ENCODE measurements at places on chromosomes 2 and 18.

- DNase-seq: no peak
Observed at GRCh38 chr2:240432430-240432819, 3.0 kb upstream of the GPC1 start.

- no peak for DNase-seq
Observed at GRCh38 chr2:83844490-83844889, 614.6 kb downstream of the SUCLG1 start.

- DNase-seq: no peak
Observed at GRCh38 chr2:37282746-37283145, 41.9 kb downstream of the PRKD3 start.

DNA sequence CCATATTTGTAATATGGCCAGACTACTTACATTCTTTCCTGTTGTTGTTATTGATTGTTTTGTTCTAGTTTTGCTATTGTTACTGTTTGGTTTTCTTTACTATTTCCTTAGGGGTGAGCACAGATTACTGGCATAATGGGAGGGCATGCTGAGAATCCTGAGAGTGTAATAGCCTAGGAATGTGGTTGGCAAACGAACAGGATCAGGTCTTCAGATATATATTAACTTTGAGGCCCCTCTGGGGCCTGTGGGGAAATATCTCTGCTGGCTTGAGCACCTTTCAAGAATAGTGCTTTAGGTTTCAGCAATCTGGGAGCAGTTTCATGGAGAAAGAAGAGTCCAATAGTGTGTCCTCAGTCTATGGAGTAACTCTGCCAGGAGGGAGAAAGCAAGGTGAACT is 144.4 kb downstream of the THSD7B start:
- DNase-seq: no peak

DNA sequence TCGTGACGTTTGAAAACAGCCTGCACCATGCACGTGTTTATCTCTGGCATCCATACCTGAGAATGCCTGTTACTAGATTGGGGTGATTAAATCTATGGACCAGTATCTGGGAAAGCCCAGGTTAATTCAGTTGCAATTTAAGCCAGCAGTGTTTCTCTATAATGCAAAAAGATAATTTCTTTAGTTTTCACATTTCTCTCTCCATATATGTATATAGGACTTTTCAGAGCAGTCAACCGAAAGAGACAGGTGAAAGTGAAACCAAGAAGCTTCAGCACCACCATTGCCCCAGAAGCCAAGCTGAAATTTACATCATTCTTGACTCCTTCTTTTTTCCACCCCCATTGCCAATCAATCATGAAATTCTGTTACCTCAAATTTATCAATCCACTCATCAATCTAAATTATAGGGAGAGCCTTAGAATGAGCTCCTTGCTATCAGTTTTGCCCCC is 2.7 kb upstream of the LRP2 start:
- no peak for DNase-seq

DNA sequence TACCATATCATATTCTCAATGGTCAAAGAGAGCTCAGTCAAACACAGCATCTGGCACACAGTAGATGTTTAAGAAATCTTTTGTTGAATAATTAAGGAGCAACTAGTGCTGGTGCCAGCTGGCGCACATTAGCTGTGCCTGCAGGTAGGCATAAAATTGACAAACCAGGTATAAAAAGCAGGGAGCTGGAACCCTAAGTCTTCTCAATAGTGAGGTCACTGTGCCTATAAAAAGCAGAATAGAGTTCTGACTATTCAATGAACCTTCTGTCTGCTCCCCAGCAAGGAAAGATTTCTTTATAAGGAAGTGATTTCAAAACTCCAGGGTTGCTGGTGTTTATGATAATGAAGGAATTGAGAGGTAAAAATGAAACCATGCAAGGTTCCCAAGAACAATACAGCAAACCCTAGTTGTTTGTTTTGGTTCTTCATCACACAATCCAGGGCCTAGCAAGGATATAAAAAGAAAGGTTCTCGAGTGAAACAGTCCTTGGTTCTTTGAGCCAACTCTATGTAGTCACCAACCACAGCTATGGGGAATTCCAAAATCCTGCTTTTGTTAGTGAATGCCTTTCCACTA is 76.1 kb downstream of the THADA start:
- peak; percentile 59 for DNase-seq

DNA sequence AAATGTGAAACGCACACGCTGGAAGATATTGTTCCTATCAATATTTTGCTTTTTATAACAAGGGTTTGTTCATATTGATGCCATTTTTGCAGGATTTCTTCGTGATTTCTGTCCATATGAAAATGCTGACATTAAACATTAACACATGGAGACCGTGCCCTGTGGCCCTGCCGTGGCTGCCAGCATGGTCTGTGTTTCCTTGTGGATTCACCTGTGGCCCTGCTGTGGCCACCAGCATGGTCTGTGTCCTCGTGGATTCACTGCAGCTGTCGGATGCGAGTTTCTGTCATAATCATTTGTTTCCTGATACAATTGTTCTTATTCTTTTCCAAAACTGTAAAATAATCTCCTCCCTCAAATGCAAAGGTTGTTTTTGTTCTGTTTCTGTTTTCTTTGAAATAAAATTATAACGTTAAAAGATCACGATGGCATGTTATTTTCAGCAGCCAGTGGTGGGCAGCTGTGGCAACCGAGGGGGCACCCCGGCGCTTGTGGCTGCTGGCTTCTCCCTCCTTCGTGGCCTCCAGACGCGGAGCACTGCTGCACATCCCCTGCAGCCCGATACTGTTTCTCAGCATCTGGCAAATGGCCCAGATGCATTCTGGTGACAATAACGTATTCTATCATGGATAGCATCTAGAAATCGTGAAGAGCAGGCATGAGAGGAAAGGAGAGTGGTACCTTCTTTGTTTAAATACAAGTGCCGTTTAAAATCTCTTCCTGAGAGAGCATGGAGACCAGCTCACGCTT is 143.5 kb downstream of the PTGR3 start:
- DNase-seq: no peak

DNA sequence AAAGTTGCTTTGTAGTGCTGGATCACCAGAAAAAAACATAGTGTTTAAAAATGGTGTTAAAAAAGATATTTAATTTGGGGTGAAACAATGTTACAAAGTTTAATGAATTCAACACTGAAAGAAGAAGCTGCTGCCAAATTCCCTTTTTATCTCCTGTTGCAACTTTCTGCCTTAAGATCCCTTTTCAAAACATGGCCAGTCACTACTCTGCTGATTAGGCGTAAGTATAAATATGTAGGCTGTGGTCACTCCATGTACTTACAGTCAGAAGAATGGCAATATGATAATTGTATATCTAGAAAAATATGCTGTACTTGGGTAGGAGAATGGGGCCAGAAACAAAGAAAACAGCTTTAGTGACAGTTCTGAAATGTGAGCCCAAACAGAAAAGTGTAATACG is 123.5 kb upstream of the ZBTB14 start:
- DNase-seq: no peak

DNA sequence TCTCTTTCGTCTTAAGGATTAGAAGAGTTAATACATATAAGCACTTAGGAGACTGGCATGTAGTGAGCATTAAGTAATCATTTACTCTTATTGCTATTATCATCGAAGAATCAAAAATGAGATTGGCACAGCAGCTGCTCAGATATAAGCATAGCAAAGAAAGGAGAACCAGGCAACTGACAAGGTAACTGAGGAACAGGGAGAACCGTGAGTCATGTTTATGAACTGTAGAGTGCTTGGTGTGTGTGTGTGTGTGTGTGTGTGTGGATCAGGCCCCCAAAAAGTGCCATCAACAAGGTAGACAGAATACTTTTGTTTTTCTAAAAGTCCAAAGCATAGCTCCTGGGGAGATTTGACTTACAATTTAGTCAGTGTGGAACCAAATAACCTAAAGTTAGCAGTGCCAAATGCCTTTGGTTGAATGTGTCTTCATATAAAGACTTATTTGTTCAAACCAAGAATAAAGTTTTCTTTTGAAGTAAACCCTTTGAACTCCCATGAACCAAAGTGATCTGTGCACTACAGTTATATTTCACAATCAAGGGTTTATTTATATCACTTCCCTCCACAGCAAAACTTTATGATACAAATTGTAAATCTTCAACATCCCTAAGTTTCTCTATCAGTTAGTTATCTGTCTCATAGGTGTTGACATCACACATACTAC is 660.6 kb downstream of the NYAP2 start:
- no peak for DNase-seq

GRCh38 chr2:202605174-202605573 is 29.6 kb upstream of the FAM117B start:
- DNase-seq: no peak

- peak; percentile 79 for DNase-seq
Observed at GRCh38 chr18:79792988-79793355, 4.8 kb upstream of the KCNG2 start.

DNA sequence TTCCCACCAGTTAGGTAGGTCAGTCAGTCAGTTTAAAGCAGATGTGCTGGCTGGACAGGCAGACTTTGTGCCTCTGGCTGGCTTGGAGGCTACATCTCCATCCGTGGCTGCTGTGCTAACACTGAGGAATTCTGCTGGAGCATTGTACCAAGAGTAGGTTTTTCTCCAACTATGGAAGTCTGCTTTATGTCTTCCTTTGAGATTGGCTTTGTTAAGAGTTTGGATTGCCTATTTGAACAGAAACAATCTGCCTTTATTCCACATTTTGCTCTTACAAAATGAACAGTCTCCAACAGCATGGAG is 46.7 kb downstream of the WDR75 start:
- DNase-seq: no peak

GRCh38 chr2:210389856-210390255 is 74.9 kb upstream of the MYL1 start:
- DNase-seq: no peak

Measured in GF-D8 (cell line).